ENCODE measurements at places on chromosomes 6 and 20. TPM values are rescaled to one million over a fixed set of nuclear protein-coding genes. Genes with fewer than 3 reads are reported as not detected.

The CST5 gene
- not detected for total RNA-seq

The TFAP2A gene
- 6.7 TPM for total RNA-seq

The ADGRF5 gene
- total RNA-seq = 39.9 TPM

The FAM83B gene
- total RNA-seq = 13.8 TPM

The KHDC1 gene
- total RNA-seq = 3.2 TPM

The RSPH9 gene
- 0.41 TPM for total RNA-seq

The DEK gene
- 145 TPM for total RNA-seq

The OR2J3 gene
- total RNA-seq = not detected

The RNF182 gene
- 0.51 TPM for total RNA-seq

The VWA7 gene
- total RNA-seq = 2.3 TPM

The C6orf58 gene
- total RNA-seq = not detected

The FKBP1C gene
- not detected for total RNA-seq

The SULF2 gene
- total RNA-seq = 68.0 TPM

The ERVFRD-1 gene
- total RNA-seq = 0.10 TPM

The RAD21L1 gene
- not detected for total RNA-seq

The ECT2L gene
- 0.31 TPM for total RNA-seq

The KIAA1755 gene
- 5.0 TPM for total RNA-seq

The TGM2 gene
- 31.8 TPM for total RNA-seq

The BFSP1 gene
- total RNA-seq = 1.6 TPM

The IP6K3 gene
- total RNA-seq = 41.4 TPM

The MATN4 gene
- total RNA-seq = 1.1 TPM

The CTAGE9 gene
- total RNA-seq = not detected

The STX11 gene
- 2.8 TPM for total RNA-seq

The VSX1 gene
- total RNA-seq = not detected

The ZBTB46 gene
- 28.6 TPM for total RNA-seq

The SYNDIG1 gene
- total RNA-seq = 8.6 TPM

The HMGN3 gene
- total RNA-seq = 89.5 TPM

The NUP43 gene
- total RNA-seq = 27.6 TPM

The SFT2D1 gene
- 30.5 TPM for total RNA-seq

The REV3L gene
- 93.3 TPM for total RNA-seq

The EDEM2 gene
- 13.6 TPM for total RNA-seq

The KCNK17 gene
- 0.62 TPM for total RNA-seq

The C20orf204 gene
- total RNA-seq = 0.82 TPM

The TINAG gene
- not detected for total RNA-seq

The C20orf202 gene
- not detected for total RNA-seq

The MRPS18B gene
- total RNA-seq = 60.1 TPM

The CLIC1 gene
- total RNA-seq = 131 TPM

The CGA gene
- 1.9 TPM for total RNA-seq

The NQO2 gene
- 7.1 TPM for total RNA-seq

The SRMS gene
- not detected for total RNA-seq

The GABRR1 gene
- total RNA-seq = 0.41 TPM

The MYT1 gene
- 0.31 TPM for total RNA-seq

The SLC22A16 gene
- 1.3 TPM for total RNA-seq

The GPLD1 gene
- 1.3 TPM for total RNA-seq

The SEMG1 gene
- not detected for total RNA-seq

The CCM2L gene
- 9.7 TPM for total RNA-seq

The EPPIN gene
- not detected for total RNA-seq

The GRM1 gene
- total RNA-seq = not detected

The WFDC10B gene
- not detected for total RNA-seq

The FAM217A gene
- not detected for total RNA-seq

The SSTR4 gene
- not detected for total RNA-seq

The KCNK16 gene
- not detected for total RNA-seq

The VGLL2 gene
- 18.4 TPM for total RNA-seq

The ZKSCAN4 gene
- total RNA-seq = 4.8 TPM

The SERINC1 gene
- 244 TPM for total RNA-seq

The TBC1D22B gene
- 7.0 TPM for total RNA-seq

The MROH8 gene
- 10.5 TPM for total RNA-seq

All from tongue (tissue), 3 donors.